Globus pallidus (tissue), 1 donor: ENCODE measurements at places on chromosomes 13 and 19.

GRCh38 chr19:14248578-14249011 is 42.6 kb upstream of the ADGRL1 start:
- DNase-seq: peak; percentile 57

DNA sequence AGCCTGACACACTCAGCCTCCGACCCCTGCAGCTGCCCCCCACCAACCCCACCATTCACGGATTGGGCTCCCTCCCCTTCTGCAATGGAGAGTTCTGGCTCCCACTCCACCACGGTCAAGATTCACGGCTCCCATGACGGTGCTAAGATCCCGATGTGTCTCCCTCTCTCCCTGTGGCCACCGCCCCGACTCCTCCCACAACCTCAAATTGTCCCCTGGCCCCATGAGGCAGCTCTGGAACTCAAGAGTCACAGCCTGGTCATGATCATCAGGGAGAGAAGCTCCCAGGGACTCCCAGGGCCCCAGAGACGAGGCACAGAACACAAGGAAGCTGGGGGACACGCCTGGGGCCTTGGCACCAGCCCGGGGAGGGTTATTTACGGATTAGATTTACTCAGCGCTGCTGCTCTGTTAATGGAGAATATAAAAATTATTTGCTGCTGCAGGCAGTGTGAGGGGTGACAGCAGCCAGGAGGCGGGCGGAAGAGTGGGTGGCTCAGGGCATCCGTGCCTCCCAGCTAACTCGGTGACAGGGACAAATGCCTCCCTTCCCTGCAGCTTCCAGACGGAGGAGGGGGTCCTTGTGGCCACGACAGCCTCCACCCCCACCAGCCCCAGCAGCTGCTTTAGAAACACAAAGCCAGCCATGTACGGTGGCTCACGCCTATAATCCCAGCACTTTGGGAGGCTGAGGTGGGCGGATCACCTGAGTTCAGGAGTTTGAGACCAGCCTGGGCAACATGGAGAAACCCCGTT is 184.2 kb downstream of the PTPRS start:
- DNase-seq: no peak

GRCh38 chr19:18558604-18559003 is 934 bp downstream of the KXD1 start:
- DNase-seq: no peak

- DNase-seq: no peak
Observed at GRCh38 chr13:99354371-99354951, 47.3 kb upstream of the GPR183 start.

GRCh38 chr13:73060251-73061160 is 1.7 kb downstream of the KLF5 start:
- no peak for DNase-seq

- no peak for DNase-seq
Observed at GRCh38 chr13:32895296-32895695, 120.9 kb upstream of the KL start.

DNA sequence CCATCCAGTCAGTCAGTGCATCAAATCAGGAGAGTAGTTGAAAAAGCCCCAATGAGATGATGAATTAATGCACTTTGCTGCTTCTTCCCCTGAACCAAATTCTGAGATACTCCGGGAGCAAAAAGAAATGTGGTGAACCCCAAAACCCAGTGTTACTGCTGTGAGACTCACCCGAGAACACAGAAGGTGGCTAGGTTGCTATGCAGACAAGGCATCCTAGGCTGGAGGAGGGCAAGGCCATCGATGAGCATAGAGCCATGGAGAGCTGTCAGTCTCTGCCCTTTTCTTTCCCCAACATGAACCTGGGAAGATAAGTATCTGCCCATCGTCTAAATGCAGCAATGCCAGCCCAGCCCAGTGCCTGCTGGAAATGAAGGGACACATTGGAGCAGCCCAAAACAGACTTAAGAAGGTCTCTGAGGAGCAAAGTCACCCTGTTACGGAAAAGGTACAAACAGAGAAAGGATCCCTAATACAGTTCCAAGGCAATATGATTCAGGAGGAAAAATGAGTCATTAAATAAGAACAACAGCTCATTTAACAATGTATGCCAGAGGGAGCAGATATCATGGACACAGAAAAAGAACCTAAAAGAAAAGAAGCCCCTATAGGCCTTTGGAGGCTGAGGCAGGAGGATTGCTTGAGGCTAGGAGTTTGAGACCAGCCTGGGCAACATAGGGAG is 272.0 kb downstream of the FOXO1 start:
- DNase-seq: no peak

- no peak for DNase-seq
Observed at GRCh38 chr13:44770951-44771350, 194.8 kb upstream of the TSC22D1 start.

GRCh38 chr13:112103260-112103838 is 36.4 kb downstream of the SOX1 start:
- no peak for DNase-seq

- no peak for DNase-seq
Observed at GRCh38 chr13:50257646-50258045, 242.4 kb downstream of the KCNRG start.

- no peak for DNase-seq
Observed at GRCh38 chr19:54684527-54684926, 21.7 kb downstream of the LILRB4 start.

GRCh38 chr13:89827552-89827951 is 1519.9 kb upstream of the MIR17HG start:
- peak; percentile 56 for DNase-seq

DNA sequence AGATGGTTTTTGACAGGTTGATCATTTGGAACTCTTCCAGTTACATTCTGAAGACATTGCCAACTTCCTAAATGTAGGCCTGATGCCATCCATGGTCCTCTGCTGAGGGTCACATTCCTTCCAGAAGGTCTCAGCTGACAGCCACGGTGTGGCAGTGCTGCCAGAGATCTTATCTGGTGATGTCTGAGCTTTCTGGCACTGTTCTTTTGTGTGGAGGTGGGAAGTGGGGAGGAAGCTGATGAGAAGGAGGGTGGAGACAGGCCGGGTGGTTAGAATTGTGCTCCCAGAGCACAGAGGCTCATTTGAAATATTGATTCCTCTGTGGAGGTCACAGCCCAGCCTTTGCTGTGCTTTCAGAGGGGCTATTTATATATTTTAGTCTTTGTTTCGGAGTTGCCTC is 16.1 kb upstream of the MTIF3 start:
- no peak for DNase-seq
